ENCODE measurements at places on chromosomes 2 and 18. TPM values are rescaled to one million over a fixed set of nuclear protein-coding genes. Genes with fewer than 3 reads are reported as not detected.

Gene PCARE
- polyA plus RNA-seq, result not detected

Gene GALNT5
- not detected for polyA plus RNA-seq

Gene SELENOI
- 7.6 TPM for polyA plus RNA-seq

Gene FHOD3
- polyA plus RNA-seq, result 15.2 TPM

Gene NAGK
- 79.7 TPM for polyA plus RNA-seq

Data from brain (organoid and tissue), 16 donors.